HCEC 1CT (cell line): ENCODE measurements at places on chromosomes 1 and 21.

DNA sequence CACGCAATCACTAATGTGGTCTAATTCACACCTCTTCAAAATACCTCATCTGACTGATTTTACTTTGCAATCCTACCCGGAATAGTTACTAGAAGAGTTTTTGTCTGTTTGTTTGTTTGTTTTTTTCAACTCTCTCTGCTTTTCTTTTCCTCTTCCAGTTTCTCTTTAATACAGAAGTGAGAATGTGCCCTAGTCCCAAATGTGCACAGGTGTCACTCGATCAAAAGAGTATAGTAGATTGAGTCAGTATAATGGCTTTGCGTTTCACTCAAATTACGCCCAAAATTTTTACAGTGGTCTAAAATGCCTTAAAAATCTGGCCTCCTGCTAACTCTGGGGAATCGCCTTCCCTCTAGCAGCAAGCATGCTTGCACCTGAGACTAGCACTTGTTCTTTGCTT lies 1536.8 kb downstream of the KCNT2 start:
- no peak for DNase-seq

- DNase-seq = no peak
Observed at GRCh38 chr1:204961765-204962419, 81.1 kb upstream of the CNTN2 start.

- no peak for DNase-seq
Observed at GRCh38 chr1:203145321-203146041, 18.0 kb downstream of the ADORA1 start.

GRCh38 chr1:166026555-166026954 lies 140.2 kb downstream of the FAM78B start:
- DNase-seq = no peak

GRCh38 chr1:220527279-220527907 lies 543 bp upstream of the MARK1 start:
- no peak for DNase-seq

DNA sequence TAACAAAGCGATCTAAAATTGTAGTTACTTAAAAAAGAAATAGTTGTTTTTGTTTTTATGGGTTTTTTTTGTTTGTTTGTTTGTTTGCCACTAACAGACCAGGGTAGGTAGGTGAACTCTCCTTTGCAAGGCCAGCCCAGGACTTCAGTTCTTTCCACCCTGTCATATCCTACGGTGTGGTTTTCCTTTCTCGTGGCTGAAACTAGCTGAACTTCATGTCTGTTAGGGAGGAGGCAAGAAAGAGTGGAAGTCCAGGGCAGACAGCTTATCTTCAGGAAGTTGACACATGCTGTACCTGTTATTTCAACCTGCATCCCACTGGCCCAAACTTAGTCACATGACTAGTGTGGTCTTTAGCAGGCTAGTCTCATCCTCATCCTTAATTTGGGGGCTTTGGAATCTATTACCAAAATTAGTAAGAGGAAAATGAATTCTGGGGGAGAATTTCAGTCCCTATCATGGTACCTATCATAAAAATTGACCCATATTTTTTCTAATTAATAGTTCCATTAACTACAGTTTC lies 62.9 kb upstream of the LRRC7 start:
- no peak for DNase-seq

- no peak for DNase-seq
Observed at GRCh38 chr1:170714163-170714562, 50.2 kb downstream of the PRRX1 start.

GRCh38 chr1:3689138-3689750 lies 36.9 kb downstream of the TP73 start:
- no peak for DNase-seq

- DNase-seq = no peak
Observed at GRCh38 chr1:12407962-12408454, 178.2 kb downstream of the VPS13D start.

DNA sequence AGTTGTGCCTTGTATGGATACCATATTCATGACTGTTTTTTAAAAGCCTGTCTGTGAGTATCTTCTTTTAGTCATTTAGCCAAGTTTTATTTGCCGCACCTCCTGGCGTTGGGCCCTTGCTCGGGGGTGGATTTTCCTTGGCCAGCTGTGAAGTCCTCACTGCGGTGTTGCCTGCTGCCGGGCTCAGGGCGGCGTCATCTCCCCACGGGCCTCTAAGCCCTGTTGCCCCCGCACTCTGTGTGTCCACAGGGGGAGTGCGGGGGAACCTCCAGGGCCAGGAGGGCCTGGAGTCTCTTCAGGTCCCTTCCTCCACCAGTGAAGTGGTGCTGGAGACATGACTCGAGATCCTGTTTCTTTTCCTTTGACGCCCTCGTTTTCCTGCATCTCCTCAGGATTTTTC lies 65.8 kb upstream of the DIP2A start:
- DNase-seq = no peak

- DNase-seq = no peak
Observed at GRCh38 chr1:153349363-153350320, 1.0 kb upstream of the PGLYRP4 start.

- DNase-seq = no peak
Observed at GRCh38 chr1:241228339-241228738, 128.7 kb downstream of the RGS7 start.

DNA sequence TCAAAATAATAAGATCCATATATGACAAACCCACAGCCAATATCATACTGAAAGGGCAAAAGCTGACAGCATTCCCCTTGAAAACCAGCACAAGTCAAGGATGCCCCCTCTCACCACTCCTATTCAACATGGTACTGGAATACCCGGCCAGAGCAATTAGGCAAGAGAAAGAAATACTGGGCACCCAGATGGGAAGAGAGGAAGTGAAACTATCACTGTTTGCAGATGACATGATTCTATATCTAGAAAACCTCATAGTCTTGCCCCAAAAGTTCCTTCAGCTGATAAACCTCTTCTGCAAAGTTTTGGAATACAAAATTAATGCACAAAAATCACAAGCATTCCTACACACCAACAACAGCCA lies 442.7 kb downstream of the PTBP2 start:
- no peak for DNase-seq

- no peak for DNase-seq
Observed at GRCh38 chr1:27141266-27142003, 13.5 kb downstream of the SLC9A1 start.

DNA sequence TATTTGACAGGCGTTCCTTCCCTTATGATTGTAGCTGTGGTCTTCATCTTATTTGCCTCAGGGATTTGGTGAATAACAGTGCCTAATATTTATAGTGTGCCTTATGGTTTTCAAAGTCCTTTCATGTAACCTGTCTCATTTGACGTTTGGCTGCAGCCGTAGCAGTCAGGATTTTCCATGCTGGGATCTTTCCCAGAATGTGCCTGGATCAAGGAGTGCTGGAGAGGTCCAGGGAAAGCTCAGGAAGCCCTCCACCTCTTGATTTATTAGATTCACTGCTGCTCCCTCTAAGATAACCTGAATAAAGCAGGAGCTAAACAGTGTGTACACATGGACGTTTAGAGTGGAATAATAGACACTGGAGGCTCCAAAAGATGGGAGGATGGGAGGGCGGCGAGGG lies 5.2 kb downstream of the C1orf21 start:
- no peak for DNase-seq

DNA sequence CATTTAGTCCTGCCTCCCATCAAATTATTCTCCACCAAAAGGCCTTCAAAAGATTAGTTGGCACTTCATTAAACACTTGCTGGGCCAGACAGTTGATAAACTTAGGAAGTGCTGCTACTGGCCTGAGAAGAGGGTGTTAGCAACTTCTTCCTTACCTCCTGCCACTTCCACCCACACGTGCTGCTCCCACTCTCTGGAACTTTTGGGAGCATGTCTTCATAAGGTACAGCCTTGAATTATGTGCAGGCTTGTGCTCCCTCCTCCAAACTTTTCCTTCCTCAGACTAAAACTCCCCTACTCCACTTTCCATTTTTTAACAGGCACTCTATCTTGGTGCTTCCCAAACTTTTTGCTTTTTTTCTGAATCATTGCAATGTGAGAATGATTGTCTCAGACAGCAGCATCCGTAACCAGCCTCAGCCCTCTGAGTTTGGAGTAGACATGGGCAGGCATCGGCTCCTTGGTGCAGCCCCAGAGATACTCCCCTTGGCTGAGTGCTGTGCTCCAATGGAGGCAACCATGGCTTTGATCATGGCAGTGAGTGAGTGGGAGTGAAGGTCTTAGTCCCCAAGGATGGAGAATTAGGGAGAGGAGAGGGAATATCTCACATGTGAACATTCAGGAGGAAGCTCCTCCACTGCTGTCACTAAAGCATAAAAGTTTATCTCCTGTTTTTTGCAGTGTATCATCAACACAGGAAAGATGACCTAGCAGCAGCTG lies 8.7 kb upstream of the LELP1 start:
- no peak for DNase-seq

DNA sequence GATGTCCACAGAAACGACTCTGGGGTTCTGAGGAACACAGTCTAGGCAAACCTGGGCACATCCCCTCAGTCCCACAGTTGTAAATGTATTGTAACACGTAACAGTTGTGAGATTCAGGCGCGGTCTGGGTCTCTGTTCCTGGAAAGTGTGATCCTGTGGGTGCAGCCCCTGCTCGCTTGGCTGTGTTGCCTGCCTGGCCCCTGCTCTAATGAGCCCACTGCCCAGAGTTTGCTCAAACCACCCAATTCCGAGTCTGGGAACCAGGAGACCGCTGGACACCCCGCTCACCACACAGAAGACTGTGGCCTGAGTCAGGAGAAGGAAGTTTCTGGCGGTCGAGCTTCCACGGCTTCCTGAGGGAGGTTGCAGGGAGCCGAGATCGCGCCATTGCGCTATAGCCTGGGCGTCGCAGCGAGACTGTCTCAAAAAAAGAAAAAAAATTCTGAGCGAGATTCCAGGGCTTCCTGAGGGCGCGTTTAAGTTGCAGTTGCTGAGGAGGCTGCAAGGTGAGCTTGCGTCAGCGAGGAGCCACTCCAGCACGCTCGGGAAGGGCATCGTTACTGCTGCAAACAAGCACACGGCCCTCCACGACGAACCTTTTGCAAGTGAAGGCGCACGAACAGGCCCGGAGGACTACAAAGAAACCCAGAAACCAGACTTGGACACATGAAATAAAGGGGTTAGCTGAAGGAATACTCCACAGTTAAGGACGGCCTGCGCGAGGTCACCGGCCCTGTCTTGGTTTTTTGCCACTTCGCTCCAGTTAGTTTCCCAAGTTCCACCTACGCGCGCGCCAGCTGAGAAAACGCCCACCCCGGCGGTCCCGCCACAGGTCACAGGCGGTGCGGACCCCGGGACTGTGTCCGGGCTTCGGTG lies 1.1 kb downstream of the C21orf58 start:
- DNase-seq = peak; percentile 11

GRCh38 chr1:27316860-27317259 lies 5.1 kb upstream of the TMEM222 start:
- no peak for DNase-seq

GRCh38 chr1:179047636-179047997 lies 21.9 kb downstream of the FAM20B start:
- DNase-seq = no peak

DNA sequence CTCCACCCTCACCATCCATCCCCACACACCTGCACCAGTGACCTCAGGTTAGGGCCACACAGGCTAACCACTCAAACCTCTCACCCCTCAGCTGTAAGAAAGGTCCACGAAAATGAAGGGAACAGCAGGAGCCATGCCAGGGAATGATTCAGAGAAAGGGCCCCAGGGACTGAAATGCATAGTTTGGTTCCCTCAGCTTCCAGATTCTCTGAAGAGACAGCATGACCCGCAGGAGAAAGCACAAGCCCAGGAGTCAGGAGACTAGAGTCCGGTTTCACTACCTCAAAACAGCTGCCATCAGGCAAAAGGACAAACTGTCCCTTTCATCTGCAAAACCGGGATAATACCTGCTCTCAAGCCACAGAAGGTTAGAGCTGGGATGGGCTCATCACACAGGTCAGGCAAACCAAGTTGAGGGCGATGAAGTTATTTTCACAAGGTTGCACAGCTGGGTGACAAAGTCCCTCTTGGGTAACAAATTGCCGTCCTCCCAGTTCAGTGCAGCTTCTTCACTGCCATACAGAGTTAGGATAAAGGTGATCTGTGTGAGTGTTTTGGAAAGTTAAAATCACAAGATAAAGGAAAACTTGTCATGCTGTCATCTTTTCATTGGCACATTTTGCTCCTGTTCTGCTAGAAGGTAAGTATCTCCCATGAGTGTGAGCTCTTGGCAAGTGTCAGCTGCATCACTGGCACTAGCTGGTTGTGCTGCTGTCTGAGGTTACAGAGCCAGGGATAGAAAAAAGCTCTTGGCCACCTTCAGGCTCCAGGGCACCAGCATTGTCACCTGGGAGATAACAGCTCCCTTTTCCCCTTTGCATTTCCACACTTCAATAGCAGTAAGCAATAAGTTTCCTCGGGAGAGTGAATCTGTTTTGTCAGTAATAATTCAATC lies 120.4 kb downstream of the KCNH1 start:
- DNase-seq = no peak

GRCh38 chr1:160399544-160400222 lies 681 bp upstream of the VANGL2 start:
- no peak for DNase-seq

DNA sequence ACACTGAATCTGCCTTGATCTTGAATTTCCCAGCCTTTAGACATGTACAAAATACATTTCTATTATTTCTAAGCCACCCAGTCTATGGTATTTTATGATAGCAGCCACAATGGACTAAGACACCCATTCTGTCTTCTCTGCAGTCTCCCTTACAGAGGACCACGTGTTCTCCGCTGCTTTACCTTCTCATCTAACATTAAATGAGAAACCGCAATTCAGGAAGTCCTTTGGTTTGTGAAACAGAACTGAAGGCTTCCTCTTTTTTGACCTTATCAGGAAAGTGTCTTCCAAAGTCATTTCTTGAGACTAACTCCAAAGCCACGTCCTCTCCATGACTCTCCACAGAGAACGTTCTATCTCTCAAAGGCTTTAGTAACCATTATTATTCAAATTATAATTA lies 560.1 kb downstream of the OMA1 start:
- DNase-seq = no peak

GRCh38 chr21:40837456-40837855 lies 9.5 kb downstream of the DSCAM start:
- DNase-seq = no peak

DNA sequence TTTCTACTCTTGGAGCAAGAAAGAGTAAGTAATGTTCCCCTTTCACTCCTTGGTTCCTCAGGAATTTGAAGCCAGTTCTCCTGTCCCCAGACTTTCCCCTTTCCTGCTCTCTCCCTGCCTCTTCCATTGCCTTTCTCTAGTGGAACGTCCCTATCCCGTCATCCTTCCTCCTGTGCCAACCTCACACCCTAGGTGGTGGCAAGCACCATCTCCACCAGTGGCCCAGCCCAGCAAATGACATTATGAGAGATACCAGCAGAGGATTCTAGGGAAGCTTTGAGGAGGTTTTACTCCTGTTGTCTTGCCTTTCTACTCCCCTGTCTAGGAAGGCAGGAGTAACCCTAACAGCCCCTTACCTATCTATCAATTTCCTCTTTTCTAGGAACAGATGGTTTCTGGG lies 8.1 kb upstream of the TACSTD2 start:
- DNase-seq = peak; percentile 20

GRCh38 chr21:26027696-26028095 lies 142.9 kb downstream of the APP start:
- DNase-seq = peak; percentile 17

DNA sequence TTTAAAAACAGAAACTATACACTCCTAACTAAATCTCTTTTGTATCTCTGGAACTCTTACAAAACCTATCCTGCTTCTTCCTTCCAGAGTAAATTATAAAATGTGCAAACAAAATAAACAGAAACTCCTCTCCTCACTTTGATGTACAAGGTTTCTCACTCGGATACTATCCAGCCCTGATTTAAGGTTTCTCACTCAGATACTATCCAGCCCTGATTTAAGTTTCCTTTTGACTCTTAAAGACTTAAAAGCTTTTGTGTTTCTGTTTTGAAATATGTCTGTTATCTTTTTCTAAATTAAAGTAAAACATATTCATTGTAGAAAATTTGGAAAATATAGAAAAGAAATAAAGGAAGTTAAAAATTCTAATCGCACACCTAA lies 132.5 kb downstream of the CRB1 start:
- no peak for DNase-seq
